Activated CD4-positive, alpha-beta T cell treated with anti-CD3 and anti-CD28 coated beads, Interleukin-2, amount 50 U/mL, for 48 hours (primary cell): ENCODE measurements at places on chromosomes 2 and 18.

- no peak for DNase-seq
Observed at GRCh38 chr2:83471655-83472054, 987.4 kb downstream of the SUCLG1 start.

- no peak for DNase-seq
Observed at GRCh38 chr18:75064513-75064905, 144.4 kb downstream of the PTGR3 start.

- DNase-seq = no peak
Observed at GRCh38 chr2:145623136-145623535, 1103.2 kb upstream of the ZEB2 start.

DNA sequence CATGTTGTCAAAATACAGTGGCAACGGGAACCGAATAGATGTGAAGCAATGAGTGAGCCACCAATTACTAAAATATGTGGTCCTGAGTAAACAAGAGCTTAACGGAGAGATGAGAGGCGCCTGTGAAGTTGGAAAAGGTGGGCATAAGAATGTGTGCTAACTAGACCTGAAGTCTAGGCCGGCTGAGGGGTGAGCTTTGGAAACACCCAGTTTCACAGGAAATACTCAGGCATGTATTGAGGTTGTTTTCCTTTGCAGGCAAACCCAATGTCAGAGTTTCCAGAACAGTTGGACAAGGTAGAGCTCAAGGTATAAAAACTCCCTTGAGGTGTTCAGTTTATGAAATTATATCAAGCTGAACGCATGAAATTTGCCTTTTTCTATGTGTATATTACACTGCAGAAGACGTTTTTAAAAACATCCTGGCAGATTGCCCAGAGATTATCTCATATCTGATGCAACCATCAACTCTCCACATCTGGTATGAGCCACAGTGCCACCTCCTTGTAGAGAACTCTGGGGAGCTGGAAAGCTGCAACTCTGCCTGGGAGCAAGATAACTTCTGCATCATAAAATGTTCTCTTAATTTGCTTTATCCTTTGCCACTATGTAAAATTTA, 3.9 kb upstream of the WDSUB1 start:
- no peak for DNase-seq
